Fibroblast of skin of left quadriceps (primary cell): ENCODE measurements at places on chromosomes 2 and 18.

GRCh38 chr2:163626639-163627109, 109.1 kb downstream of the FIGN start:
- no peak for DNase-seq

DNA sequence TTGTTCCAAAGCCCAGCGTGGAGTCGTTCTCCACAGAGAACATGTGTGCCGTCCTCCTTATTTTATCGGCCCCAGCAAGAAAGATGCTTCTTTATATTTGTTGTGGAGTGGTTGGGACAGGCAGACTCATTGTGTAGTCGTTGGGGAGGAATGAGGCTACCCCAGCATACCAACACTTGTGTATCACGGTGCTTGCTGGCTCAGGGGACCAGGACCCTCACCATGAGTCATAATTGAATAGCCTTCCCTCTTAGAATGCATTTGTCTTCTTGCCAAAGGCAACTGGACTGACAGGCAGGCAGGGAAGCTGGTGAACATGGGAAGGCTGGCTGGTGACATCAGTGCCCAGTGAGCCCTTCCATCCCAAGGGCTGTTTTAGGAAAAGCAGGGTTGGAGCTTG, 4.7 kb downstream of the CAPN10 start:
- no peak for DNase-seq

DNA sequence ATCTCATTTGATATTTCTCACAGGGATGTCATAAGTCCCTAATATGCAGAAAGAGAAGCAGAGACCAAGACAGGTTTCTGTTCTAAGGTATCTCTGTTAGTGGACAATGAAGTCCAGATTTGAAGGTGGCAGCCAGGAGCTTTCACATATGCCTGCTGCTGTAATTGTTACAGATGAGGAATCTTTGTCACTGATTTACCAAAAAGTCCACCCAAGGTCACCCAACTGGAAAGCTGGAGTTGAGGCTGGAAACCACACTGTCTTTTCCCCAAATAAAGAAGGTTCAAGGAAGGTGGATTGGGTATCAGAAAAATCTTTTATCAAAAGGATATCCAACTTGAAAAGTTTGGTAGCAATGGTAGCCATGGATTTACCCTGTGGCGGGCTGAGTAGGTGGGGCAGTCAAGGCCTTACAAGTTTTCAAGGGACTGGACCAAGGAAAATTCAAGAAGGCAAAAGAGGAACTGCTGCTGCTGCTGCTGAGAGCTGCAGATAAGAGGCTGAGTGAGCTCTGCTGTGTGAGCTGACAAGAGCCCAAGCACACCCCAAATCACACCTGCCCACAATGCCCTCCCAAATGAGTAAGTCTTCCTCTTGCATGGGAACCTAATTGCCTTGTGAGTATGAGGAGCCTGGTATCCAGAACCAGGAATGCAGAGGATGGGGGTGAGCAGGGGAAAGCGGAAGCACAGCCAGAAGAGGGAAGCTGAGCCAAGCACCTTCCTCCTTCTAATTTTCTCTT, 241.2 kb downstream of the ANAPC1 start:
- DNase-seq, result no peak

DNA sequence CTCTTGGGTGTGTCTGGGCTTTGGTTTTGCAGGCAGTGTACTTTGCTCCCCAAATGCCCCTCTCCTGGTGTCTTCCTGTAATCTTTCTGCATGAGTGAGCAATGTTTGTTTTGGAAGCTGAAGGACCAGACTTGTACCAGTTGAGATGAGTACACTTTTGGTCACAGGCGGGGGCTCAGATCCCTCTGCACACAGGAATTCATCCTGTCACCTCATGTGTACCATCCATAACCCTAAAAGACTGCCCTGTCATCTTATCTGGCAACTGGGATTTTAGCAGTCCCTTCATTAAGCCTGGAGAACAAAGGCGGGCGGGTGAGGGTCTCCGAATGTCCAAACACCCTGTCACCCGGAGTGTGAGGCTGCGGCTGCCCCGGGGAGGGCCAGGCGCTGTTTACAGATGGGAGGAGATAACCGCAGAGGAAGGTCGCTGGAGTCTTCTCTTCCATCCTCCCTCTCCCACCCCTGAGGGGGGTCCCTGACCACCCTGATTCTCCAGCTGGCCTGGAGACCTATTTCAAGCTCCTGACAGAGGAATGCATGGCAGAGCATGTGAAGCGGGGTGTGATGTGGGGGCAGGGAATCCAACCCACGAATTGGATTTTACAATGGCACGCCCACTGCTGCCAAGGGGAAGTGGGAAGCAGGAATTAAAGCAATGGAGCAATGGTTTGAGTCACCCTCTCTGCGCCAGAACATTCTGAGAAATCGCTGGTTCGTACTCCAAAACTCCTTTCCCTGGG, 158.2 kb upstream of the MYCN start:
- DNase-seq, result no peak

DNA sequence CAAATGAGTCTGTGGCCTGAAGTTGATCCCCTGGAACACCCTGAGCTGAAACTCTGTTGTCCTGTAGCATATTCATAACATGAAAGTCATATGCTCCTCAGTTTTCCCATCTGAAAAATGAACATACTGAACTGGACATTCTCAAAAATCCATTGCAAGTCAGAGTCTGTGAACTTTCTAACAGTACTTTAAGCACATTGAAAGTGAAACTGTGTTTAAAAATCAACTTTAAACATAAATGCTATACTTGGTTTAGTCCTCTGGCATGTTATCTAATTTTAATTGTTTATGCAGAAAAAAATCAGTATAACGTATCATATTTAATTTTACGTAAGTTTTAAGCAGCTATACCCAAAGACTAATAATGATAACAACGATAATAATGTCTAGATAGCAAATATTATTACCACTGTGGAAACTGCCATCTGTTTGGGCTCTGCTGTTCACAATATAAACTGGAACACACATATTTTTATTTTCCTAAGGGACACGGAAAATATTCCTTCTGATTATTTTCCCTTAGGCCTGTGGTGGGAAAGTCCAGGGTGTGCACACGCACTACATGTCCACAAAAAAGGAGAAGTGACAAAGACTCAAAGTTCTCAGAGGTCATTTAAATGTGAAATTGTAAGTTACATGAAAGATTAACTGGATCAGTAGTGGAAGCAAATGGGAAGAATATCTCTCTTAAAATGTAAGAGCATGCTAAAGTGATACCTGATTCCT, 56.1 kb upstream of the TTN start:
- DNase-seq, result no peak

GRCh38 chr2:217753460-217754200, 249.2 kb downstream of the TNS1 start:
- DNase-seq, result no peak

- DNase-seq, result no peak
Measured at GRCh38 chr2:55887901-55888624, 35.5 kb downstream of the EFEMP1 start.

- no peak for DNase-seq
Measured at GRCh38 chr2:73203055-73203681, 794 bp downstream of the NOTO start.

DNA sequence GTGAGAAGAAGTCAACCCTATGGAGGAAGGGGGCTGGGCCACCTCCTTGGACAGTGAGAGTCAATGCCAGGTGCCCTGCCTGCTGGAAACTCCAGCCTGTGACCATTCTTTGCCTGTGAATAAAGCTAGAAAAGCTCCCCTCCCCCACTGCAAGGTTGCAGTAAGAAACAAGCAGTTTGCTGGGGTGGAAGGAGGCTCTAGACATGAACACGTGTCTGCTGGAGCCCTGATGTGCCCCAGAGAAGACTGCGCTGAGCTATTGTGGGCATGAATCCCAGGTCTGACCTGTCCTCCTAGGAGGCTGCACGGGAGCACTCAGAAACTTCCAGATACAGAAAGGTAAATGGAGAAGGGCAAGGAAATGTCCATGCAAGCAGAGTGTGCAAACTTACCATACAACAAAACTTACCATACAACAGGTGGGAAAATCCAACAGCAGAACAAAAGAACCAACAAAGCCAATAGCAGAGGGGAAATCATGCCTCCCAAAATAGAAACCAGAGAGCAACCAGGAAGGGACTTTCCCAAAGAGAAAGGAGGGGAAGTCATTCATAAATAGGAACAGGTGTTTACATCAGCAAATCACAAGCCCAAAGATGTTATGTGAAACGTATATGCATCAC, 278.7 kb downstream of the BCL2 start:
- no peak for DNase-seq

- DNase-seq, result no peak
Measured at GRCh38 chr2:237718277-237718634, 80.3 kb upstream of the RBM44 start.

- peak; percentile 31 for DNase-seq
Measured at GRCh38 chr2:79887747-79888374, 375.0 kb downstream of the CTNNA2 start.

GRCh38 chr18:24103320-24104021, 35.4 kb upstream of the CABYR start:
- DNase-seq, result peak; percentile 7

DNA sequence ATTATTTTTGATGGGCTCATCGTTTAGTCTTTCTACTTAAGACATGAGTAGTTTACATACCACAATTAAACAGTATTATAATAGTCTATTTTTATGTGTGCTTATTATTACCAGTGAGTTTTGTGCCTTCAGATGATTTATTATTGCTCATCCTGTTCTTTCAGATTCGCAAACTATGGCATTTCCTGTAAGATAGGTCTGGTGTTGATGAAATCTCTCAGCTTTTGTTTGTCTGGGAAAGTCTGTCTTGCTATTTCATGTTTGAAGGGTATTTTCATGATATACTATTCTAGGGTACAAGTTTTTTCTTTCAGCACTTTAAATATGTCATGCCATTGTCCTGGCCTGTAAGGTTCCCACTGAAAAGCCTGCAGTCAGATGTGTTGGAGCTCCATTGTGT, 101.3 kb downstream of the DNAH7 start:
- DNase-seq, result no peak

GRCh38 chr18:8603663-8604520, 5.3 kb upstream of the RAB12 start:
- DNase-seq, result no peak
